ENCODE measurements at places on chromosomes 6 and 20. TPM values are rescaled to one million over a fixed set of nuclear protein-coding genes. Genes with fewer than 3 reads are reported as not detected.

GRCh38 chr6:157054531-157054979 is 268.8 kb downstream of the TMEM242 start:
- no peak for DNase-seq

DNA sequence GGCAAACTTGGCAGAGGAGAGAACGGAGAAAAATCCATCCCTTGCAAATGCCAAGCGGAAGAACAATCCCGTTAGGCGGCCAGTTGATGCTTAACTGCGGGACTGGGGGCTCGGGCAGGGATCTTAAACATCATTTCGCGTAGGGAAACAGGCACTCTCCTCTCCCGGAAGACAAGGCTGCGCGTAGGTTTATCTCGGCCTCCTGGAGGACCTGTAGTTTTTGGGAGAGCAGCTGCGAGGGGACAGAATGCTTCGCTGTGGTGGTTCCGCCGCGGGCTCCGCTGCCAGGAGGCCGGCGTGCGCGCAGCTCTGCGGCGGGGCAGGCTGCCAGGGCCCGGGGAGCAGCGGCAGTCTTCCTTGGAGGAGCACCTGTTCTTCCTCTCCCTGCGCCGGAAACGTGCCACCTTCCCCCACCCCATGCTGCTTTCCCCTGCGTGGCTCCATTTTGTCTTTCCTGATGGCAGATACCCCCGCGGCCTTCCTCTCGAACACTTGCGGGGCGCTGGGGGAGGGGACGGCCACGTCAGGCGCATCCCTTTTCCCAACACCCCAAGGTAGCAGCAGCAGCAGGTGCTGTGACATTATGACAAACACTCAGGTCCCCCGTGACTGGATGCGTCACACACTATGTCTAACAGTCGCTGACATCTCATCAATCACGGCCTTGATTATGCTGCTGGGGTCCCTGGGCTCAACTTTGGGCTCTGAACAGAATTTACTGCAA is 230.7 kb upstream of the BTBD3 start:
- DNase-seq = no peak

- DNase-seq = no peak
Observed at GRCh38 chr6:160861824-160862223, 129.7 kb upstream of the MAP3K4 start.

GRCh38 chr6:112015725-112016124 is 38.2 kb upstream of the CCN6 start:
- no peak for DNase-seq

- DNase-seq = peak; percentile 62
Observed at GRCh38 chr6:115838763-115839401, 221.8 kb downstream of the FRK start.

GRCh38 chr6:31687321-31687720 is 6.5 kb upstream of the LY6G5C start:
- DNase-seq = peak; percentile 84

GRCh38 chr6:158558415-158559306 is 1.2 kb upstream of the TMEM181 start:
- no peak for DNase-seq

DNA sequence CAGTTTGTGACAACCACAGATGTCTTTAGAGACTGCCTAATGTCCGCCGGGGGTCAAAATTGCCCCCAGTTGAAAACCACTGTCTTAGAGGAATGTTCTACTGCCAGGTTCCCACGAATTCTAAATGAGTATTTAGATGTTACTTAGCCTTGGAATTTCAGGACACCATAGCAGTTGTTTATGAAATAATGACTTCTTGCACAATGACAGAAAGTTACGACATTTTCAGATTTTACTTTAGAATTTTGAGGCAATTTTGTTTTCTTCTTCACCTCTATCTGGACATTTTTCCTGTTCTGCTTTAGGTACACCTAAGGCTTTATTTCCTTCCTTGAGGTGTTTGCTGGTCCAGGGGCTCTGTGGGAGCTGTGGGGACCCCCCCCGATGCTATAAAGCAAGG is 83.4 kb downstream of the CCDC170 start:
- no peak for DNase-seq

DNA sequence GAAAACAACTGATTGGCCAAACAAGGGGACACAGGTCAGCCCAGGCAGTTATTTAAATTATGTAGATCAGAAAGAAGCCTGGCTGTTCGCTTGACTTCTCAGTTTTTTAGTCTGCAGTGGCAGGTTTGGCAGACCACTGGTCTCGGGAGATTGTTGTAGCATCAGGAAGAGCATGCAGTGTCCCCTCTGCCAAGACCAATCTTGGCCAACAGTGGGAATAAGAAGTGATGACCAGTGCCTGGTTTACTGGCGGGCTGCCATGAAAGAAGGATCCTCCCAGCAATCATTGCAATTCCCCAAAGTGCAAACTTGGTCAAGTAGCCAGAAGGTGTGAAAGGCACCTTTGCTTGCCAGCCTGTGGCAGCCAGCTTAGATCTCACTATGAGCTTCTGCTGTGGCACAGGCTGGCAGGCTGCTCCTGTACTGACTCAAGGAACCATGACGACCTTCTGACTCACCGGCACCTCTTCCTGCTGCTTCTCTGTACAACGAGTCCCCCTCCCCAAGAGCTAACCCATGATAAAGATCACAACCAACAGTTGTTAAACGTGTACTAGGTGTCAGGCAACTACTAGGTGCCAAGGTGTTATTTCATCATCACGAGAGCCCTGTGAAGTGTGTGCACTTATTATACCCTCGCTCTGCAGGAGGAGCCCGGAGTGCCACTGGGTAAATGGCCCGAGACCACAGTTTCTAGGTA is 76.8 kb upstream of the DUSP22 start:
- DNase-seq = no peak

GRCh38 chr6:55882718-55883569 is 7.6 kb upstream of the BMP5 start:
- DNase-seq = peak; percentile 58

Gene CFAP61
- total RNA-seq = 0.23 TPM

Gene TSBP1
- not detected for total RNA-seq

Gene SLC35F1
- total RNA-seq = 1.2 TPM

Gene TREML2
- total RNA-seq = not detected

Gene OPRM1
- not detected for total RNA-seq

Gene PKIB
- total RNA-seq = 10.0 TPM

Gene ACAT2
- total RNA-seq = 88.6 TPM

Gene DEFB116
- not detected for total RNA-seq

Measured in SJCRH30 (cell line).